ENCODE measurements at places on chromosomes 1 and 21. TPM values are rescaled to one million over a fixed set of nuclear protein-coding genes. Genes with fewer than 3 reads are reported as not detected.

- DNase-seq = no peak
Observed at GRCh38 chr1:93079685-93080141, 630 bp downstream of the MTF2 start.

DNA sequence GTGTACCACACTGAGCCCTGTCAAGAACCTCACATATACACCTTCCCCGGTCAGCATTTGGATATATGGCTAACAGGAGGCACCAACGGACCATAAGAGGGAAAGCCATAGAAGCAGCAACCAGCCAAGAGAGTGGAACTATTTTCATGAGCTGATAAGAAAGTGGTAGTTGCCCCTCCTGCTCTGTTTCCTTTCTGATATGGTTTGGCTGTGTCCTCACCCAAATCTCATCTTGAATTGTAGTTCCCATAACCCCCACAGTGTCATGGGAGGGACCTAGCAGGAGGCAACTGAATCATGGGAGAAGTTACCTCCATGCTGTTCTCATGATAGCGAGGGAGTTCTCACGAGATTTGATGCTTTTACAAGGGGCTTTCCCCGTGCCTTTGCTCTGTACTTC is 366.1 kb upstream of the DAB1 start:
- no peak for DNase-seq

DNA sequence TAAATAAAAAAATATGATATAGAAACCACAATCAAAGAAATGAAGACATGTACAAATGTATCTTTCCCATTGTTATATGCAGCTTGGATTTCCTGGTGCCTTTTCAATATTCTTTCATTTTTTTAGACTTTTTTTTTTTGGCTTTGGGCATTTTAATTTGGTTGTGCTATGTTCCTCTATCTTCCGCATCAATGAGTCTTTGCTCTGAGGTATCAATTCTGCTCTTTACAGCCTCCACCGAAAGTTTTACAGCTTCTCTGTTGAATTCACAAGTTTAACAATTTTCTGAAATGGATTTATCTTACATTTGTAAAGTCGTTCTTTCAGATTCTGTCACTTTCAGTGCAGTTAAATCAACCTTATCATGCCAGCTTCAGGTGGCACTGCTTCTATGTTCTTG is 50.5 kb downstream of the OMA1 start:
- no peak for DNase-seq

DNA sequence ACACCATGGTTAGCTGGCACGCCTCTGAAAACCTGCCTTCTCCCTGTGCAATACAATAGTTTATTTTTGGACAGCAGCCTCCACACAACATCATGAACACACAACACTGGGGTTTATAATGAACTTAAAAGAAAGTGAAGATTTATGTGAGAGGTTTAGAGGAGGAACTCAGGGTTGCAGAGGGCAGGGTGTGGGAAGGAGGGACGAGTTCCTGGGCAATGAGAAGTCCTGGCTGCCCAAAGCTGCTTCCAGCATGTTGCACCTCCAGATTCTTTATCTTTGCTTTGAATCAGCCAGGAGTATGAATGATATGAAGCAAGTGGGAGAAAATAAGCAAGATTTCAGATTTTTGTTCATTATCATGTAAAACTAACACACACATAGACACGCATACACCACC is 11.3 kb upstream of the LRRC8D start:
- DNase-seq = no peak

DNA sequence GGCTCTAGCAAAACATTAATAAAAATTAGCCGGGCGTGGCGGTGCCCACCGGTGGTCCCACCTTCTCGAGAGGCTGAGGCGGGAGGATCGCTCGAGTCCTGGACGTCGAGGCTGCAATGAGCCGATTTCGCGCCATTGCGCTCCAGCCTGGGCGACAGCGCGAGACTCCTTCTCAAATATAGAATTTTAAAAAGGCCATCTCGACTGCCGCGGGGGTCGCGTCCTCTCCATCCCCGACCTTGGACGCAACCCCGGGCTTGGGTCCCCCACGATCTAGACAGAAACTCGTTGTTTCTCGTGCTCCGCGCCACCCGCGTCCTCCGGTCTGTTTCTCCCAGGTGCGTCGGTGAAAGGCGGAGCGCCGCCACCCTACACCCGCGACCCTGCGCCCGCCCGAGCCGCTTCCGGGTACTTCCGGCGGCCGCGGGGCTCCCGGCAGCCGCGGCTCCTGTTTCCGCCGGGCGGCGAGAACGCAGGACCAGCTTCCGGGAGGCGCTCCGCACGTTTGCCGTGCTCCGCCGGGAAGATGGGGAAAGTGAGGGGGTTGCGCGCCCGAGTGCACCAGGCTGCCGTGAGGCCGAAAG is at the start of gene SLX9:
SLX9 (plus strand) TSS at position 498 of the 584 bp plus-strand sequence; CDS start at position 527, 29 bp downstream.
- DNase-seq = peak; percentile 89

The PIGR gene
- not detected for total RNA-seq

DNA sequence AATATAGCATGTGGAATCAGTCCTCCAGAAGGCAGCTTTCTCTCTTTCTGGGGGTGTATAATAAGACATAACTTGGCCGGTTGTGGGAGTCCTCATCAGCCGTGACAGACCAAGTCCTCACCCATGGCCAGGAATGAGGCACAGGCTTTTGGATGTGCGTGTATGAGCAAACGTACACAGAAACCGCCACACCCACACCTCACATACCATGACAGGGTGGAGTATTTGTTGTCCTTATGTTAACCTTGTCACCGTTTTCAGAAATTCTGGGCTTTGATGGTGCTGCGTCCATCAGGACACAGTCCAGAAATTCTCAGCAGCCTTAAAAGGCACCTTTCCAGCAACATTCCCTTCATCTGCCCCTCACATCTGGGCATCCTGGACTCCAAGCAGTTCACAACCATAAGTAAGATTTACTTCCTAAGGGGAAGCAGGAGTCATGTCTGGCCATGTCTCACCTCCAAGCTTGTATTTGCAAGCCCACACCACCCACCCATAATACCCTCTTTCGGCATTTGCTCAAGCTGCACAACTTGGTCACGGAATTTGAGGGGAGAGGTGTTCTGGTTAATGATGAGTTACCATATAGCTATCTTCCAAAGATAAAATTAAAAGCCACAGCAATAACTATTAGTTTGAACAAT is 12.4 kb downstream of the C1orf116 start:
- no peak for DNase-seq

The MTARC2 gene
- total RNA-seq = 24.9 TPM

The PDZK1IP1 gene
- not detected for total RNA-seq

GRCh38 chr21:32946654-32947053 is 79.1 kb upstream of the OLIG2 start:
- DNase-seq = no peak

DNA sequence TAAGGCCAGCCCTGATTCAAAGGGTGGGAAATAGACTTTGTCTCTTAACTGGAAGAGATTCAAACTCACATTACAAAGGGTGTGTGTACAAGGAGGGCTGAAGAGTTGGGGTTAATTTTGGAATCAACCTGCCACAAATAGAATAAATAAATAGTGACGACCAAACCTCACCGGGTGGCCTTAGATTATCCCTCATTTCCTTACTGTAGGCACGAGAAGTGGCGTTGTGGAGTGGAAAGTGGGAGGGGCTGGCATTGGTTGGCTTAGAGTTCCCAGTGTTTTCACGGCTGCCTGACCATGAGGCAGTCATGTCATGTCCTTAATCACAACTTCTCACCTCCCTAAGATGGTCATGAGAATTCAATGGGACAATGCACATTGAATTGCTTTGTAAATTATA is 21.3 kb upstream of the RUNX1 start:
- no peak for DNase-seq

GRCh38 chr1:192603218-192603787 is 27.7 kb downstream of the RGS1 start:
- DNase-seq = no peak

- no peak for DNase-seq
Observed at GRCh38 chr1:38330799-38331198, 284.2 kb upstream of the POU3F1 start.

The NFYC gene
- 78.6 TPM for total RNA-seq

DNA sequence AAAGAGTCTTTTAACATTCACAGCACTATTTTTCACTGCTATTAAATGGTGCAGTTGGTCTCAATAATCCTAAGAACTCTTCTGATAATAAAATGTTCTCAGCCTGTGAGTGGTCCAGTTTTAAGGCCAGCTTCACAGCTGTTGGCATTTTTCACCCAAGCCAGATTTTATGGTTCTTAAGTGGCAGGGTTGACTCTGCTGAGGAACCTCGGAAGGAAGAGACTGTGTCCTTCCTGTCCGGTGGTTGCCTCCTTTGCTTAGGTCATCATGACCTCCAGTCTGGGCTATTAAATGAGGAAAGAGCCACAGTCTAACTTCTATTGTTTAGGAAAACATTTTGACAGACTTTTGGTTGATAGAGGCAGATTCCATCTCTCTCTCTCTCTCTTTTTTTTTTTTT is 112.5 kb upstream of the SERBP1 start:
- DNase-seq = no peak

- DNase-seq = no peak
Observed at GRCh38 chr1:200546577-200546976, 74.0 kb downstream of the KIF14 start.

DNA sequence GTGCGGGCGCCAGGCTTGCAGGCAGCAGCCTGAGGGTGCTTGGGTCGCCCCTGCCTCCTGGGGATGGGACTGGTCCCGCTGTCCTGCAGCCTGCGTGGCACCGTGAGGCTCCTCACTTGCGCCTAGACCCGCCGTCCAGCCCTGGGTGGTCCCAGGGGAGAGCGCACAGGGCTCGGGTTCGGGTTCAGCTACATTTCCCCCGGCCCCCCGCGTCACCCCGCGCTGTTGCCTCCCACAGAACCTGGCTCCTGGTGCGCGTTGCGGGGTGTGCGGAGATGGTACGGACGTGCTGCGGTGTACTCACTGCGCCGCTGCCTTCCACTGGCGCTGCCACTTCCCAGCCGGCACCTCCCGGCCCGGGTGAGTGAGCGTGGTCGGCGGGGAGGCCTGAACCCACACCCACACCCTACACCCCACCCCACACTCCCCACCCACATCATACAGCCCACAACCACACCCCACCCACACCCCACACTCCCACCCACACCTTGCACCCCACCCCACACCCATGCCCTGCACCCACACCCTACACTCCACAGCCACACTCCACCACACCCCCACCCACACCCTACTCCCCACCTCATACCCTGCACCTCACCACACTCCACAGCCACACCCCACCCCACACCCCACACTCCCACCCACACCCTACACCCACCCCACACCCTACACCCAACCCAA is 6.2 kb upstream of the PFKL start:
- no peak for DNase-seq

- DNase-seq = no peak
Observed at GRCh38 chr1:107794571-107794970, 170.4 kb downstream of the VAV3 start.

DNA sequence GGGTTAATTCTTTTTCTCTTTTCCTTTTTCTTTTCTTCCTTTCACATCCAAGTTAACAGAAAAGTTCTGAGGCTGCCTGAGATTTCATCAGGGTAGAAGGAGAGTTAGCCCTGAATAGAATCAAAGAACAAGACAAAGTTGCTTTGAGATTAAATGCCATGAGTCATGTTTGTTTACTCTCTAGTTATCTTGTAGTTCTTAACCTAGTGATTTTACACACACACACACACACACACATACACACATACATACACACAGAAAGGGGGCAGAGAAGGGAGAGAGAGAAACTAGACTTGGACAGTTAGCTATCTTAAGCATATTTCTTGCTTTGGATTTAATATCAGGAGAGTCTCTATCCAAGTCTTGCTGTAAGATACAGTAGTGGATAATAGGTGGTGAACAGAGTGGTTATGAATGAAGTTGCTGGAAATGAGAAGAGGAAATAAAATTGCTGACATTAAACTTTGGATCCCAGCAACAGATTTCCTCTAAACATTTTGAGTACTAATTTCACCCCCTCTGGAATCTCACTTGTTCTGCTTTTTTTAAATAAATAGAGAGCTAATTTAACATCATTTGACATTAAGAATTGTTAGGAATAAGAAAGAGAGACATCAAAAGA is 19.9 kb downstream of the PLA2G4A start:
- DNase-seq = no peak
